Activated T-helper 9 cell treated with anti-CD3 and anti-CD28 coated beads, Interleukin-2, amount 50 U/mL, for 16 hours (primary cell): ENCODE measurements at places on chromosomes 13 and 19.

- no peak for DNase-seq
Observed at GRCh38 chr19:46299004-46299509, 2.2 kb downstream of the HIF3A start.

GRCh38 chr19:46466536-46467196, 4.7 kb downstream of the PNMA8A start:
- DNase-seq, result no peak

GRCh38 chr13:107730813-107731212, 484.5 kb downstream of the LIG4 start:
- DNase-seq, result no peak

- DNase-seq, result peak; percentile 39
Observed at GRCh38 chr13:23578411-23579071, 8.3 kb downstream of the TNFRSF19 start.

DNA sequence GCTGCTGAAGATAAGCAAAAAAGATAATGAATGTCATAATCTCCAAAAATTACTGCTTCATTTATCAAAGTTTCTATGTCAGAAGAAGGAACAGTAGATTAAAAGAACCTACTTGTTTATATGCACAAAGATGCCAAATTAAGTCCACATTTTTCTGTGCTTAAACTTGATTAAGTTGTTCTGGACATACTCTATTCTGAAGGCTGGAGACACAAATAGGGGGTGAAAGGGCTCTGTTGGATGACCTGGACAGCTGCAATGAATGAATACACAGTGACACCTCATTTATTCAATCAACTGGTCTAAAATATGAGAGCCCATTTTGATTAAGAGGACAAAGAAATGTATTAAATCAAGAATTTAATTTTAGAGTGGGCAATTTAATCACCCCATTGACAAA, 276.3 kb upstream of the PCDH9 start:
- no peak for DNase-seq

- peak; percentile 85 for DNase-seq
Observed at GRCh38 chr19:57191141-57192076, at the start of gene ZNF264. Gene ZNF264 (plus strand): TSS chr19:57191500. CDS start chr19:57191914, 414 bp downstream.

DNA sequence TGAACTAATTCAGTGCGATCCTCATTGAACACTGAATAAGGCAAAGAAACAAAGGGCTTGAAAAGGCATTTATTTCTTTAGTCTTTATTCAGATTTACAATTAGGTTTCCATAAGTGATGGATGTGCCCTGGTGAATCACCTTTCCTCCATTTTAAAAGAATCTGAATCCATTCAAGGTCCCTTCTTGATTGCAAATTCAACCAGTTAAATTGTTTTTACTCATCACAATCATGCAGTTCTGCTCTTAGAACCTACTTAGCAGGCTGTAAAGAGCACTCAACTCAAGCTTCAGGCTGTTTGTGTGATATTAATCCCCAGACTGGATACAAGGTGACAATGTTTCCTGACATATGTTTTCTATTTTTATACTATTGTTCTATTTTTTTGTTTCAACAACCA, 321.0 kb downstream of the TBC1D4 start:
- no peak for DNase-seq
